ENCODE measurements at places on chromosomes 3 and 15.
A peak's percentile ranks its signal among the peaks of the same experiment; 100 is the strongest.

- no peak for DNase-seq
These were observed 1481.5 kb downstream of the OTOL1 start for GRCh38 chr3:162978136-162978535.

DNA sequence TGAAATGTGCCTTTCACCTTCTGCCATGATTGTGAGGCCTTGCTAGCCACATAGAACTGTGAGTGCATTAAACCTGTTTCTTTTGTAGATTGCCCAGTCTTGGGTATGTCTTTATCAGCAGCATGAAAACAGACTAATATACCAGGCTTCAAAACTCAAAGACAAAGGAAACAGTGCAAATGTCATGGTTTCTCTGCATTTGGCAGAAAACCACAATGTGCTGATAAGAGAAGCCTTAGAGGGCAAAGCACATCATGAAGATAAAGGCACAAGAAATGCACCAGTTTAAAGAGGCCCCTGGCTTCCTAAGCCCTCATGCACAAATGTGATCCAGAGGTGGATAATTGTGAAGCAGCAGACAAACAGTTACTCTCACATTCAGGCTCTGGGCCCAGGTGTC is 259.2 kb downstream of the CPNE4 start:
- DNase-seq: no peak

- no peak for DNase-seq
These were observed 226.7 kb upstream of the DCBLD2 start for GRCh38 chr3:99128235-99128634.

DNA sequence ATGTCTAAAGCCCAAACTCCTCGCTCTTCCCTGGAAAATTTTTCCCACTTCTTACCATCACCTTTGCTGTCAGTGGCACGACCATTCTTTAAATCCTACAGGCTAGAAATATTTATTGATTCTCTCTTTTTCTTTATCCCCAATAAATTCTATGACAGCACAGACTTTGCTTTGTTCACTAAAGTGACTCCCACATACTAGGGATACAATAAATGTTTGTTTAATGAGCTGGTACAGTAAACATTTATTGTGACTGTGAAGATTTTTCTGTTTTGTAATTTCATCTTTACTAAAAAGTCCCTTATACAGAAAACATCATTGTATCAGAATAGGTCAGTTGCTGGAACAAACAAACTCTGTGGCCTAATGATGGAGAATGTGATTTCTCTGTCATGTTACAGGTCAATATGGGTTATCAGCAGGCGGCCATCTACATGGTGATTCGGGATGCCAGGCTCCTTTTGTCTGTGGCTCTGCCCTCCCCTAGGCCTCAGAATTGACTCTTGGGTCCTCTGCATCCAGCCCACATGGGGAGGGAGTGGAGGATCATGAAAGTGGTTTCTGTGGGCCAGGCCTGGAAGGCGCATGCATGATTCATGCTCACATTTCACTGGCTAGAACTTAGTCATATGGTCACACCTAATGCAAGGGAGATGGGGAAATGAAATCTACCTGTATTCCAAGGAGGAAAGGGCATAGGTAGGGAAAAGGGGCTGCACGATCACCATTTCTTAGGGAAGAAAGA is 22.7 kb upstream of the KNG1 start:
- DNase-seq: no peak

GRCh38 chr3:128814060-128814459 is 65.4 kb upstream of the ACAD9 start:
- no peak for DNase-seq

- peak; percentile 23 for DNase-seq
These were observed 4.7 kb upstream of the CALML4 start for GRCh38 chr15:68209735-68210408.

DNA sequence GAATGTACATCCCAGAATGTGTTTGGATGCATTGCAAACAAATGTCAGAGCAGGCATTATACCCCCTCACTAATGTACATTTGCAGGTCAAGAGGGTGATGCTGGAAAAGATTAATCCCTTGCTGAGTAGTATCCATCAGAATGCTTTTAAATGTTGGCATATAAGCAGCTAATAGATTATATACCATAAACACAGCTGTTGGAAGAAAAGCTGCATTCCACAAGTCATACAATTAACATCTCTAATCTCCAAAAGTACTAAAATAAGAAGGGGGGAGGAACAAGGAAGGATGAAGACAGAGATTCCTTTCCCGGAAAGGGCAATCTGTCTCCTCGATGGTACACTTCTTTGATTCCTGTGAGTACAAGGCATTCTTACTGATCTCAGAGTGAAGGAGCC is 445.7 kb upstream of the CDIN1 start:
- no peak for DNase-seq

DNA sequence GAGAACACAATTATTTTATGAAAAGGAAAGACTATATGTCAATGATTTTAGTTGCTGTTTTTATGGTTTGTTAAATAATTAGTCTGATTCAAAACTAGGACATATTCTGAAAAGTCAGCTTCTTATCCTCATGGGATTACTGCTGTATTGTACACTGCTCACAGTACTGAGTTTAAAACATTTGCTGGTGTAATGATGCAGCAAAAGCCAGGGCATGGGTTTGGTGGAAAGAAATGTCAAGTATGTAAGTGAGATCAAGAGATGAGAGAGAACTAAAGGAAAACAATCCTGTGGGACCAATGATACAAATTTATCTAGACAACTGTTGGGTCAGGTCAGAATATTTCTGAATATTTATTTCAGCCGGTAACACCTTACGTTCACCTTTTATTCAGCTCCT is 210.1 kb upstream of the ARHGEF26 start:
- no peak for DNase-seq

DNA sequence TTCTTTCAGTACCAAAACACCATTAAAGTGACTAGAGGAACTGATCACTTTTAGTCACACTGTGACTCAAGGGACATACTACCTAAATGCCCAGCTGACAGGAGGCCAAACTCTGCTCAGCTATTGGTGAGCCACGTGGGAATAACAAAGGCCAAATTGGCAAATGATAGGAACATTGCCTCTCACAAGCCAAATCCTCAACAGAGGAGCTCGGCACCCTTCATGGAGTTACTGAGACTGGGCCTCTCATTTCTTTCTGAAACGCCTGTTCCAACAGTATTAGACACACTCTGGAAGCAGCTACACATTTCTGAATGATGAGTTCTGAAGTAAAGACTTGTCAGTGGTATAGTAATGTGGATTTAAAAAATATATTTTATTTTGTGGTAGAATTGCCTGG is 166.0 kb upstream of the COL8A1 start:
- no peak for DNase-seq

- no peak for DNase-seq
These were observed 306.3 kb downstream of the ZPLD1 start for GRCh38 chr3:102741105-102741504.

DNA sequence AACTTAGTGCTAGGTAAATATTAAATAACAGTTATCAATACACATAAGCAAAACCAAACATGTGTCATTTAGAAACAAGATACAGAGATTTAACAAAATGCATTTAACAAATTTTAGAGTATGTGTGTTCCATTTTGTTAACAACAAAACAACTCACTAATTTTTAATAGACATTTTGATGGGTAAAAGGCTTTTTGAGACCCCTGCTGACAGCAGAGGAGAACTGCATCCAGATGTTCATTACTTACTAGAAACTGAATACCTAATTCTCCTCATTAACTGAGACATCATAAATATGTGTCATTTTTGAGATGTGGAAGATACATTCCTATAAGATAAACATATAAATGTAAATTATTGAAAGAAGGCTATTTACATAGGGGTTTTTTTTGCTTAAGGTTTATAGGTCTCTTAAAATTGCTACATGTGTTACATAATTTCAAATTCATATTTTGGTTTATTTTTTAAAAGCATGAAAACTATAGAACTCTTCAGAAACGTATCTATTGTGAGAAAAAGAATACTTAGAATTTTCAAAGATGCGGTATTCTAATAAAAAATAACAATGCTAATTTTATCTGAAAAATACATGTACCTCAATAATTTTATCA is 1009.8 kb downstream of the TUSC7 start:
- no peak for DNase-seq

DNA sequence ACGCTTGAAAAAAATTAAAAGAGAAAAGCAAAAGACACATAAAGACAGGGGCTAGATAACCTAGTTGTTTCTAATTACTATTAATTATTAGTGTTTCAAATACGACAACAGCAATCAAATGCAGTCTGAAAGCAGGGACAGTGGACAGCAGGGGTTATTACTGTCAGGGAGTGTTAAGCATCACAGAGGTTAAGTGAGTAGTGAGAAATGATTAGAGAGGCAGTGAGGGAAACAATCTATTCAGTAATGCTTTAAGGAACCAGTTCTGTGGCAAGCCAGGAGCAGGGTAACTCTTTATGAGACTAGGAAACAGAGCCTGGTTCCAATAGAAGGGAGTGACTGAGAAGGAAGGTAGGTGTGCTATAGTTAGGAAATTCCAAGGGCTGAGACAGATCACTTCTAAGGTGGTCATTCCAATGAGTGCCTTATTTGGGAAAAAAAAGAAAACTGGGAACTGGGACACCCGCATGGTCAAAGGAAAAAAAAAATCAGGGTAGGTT is 15.0 kb downstream of the RYK start:
- no peak for DNase-seq

- DNase-seq: no peak
These were observed 56.1 kb upstream of the ACAN start for GRCh38 chr15:88747111-88747510.

GRCh38 chr3:85387913-85388505 is 429.2 kb downstream of the CADM2 start:
- DNase-seq: no peak

GRCh38 chr3:42194943-42195510 is 71.0 kb downstream of the CCK start:
- no peak for DNase-seq

- DNase-seq: no peak
These were observed 110.8 kb upstream of the NDN start for GRCh38 chr15:23797747-23798446.

DNA sequence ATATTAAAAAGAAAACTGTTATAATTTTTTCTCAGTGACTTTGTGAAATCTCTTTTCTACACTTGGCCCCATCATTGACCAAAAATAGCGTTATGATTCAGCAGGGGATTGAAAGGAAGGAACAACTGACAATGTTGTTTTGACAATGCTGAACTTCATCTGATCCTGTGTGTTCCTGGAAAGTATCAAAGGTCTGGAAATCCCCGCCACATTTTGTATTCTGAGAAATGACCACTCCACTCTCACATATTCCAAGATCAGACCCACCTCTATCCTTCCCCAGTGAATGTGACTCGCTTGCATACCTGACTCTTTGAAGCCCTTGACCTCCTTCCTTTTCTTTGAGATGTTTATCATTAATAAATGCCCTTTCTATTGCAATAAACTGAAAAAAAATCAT is 9.7 kb upstream of the RIOX2 start:
- DNase-seq: no peak

DNA sequence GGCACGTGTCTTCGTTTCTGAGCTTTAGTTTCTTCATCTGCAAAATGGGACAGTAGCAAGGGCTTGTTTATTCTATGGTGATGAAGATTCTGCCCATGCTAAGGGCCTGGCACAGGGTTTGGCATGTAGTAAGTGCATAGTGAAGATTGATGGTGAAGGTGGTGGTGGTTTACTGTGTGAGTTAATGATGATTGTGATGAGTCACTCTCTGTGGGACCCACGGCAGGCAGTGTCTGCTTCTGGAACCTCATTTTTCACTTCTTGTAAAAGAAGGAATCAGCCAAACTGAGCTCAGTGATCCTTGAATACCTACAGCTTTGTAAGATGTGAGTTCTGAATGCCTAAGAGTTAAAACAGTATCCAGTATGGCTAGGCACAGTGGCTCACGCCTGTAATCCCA is 86.2 kb upstream of the LRTM1 start:
- no peak for DNase-seq

DNA sequence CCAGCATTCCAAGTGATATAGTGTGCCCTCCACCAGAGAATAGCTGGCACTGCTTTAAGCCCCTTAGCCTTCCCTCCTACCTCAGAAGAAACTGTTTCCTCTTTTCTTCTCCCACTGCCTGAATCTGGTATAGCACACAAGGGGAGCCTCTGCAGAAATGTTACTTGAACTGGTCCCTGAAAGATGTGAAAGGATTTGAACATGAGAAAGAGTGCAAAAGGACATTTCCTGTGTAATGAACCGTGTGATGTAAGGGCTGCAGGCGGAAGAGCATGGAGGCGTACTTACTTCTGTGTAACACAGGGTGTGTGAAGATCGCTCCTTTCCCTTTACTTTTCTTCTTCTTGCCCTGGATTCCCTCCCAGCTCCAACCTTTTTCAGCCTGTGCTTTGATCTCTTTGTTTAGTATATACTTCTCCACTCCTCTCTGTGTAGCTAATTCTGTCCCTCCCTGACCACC is 8.4 kb downstream of the TMOD3 start:
- no peak for DNase-seq

- no peak for DNase-seq
These were observed 13.2 kb downstream of the KIF7 start for GRCh38 chr15:89642106-89642505.
